HepG2 (cell line): ENCODE measurements at places on chromosomes 2 and 18.

- no peak for DNase-seq
Observed at GRCh38 chr2:22497789-22498188, 887.2 kb upstream of the KLHL29 start.

- DNase-seq = no peak
Observed at GRCh38 chr2:226155093-226155875, 644.3 kb downstream of the IRS1 start.

GRCh38 chr2:68865108-68865507 is 6.1 kb downstream of the BMP10 start:
- no peak for DNase-seq

- DNase-seq = no peak
Observed at GRCh38 chr18:59646228-59646962, 50.8 kb downstream of the CCBE1 start.

- DNase-seq = no peak
Observed at GRCh38 chr18:49922228-49922627, 108.9 kb upstream of the ACAA2 start.

DNA sequence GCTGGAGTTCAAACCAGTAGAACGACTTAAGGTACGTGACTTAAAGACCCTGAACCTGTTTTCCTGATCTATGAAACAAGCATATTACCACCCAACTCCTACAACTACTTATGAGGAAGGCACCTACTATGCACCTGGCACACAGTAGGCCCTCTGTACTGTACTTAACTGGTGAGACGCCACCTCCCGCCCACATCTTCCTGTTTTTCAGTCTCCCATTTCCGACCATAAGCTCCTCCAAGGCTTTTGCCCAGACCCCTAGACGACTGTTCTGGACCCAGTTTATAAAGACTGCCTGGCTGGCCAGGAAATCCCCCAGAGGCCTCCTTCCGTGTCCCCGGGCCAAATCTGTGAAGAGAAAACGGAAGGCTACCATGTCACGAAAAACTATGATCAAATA is 1.5 kb downstream of the GALNT14 start:
- DNase-seq = no peak

DNA sequence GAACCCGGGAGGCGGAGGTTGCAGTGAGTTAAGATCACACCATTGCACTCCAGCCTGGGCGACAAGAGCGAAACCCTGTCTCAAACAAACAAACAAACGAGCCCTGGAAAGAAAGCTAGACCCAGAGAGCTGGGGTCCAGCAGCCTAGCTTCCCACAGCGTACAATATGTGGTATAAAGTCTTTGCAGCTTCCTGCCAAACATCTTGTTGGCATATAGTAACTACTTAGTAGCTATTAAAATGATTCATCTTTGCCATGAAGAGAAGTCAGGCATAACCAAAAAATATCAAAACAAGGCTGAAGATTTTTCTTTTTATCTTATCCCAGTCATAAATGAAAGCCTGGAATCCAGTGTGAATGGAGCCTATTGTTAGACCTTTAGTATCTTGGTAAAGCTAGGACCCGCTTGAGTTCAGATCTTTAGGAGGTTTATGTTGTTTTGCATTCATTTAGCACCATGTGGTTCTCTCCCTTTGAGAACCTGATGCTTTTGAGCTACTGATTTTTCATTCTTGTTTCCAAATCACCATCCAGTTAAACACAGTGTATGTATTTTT is 139.7 kb upstream of the NOSTRIN start:
- DNase-seq = no peak

- DNase-seq = peak; percentile 45
Observed at GRCh38 chr2:172783165-172783898, 47.7 kb downstream of the RAPGEF4 start.

DNA sequence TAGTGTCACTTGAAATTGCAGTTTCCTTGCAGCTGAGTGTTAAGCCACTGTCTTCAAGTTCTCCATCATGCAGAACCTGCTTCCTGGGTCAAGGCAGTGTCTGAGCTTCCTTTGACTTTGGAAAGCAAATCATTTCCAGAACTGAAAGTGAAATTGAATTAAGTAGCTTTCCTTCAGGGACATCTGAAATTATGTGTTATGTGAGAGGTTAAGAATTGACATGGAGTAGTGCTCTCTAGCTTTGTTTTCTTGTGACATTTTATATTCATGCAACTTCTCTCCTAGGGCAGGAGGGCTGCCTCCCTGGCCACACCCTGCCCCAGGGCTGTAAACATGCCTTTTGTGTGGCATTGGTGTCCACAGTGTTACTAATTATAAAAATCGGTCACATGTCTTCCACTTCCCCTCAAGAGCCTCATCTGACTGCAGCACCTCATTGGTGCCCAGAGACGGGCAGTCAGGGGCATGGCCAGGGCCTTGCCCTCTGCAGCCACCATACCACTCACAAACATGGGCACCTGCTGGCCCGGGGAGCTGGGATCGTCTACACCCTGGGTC is 14.4 kb downstream of the RAB12 start:
- no peak for DNase-seq
